ENCODE measurements at places on chromosomes 4 and X.

DNA sequence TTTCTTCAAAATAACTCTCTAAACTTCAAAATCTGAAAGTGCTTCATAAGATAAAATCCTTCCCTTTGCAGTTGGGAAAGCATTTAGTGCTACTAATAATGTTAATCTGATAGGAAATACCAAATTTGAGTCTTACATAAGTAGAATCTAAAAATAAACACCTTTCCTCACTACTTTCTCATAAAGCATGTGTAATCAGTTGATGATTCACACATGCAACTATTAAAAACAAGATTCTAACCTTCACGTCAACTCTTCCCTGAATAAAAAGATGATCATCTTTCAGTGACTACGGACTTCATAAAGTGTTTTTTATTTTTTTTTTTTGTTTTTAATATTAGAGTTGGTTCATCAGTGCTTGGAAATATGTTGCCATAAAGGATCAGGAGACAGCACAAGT lies 172.6 kb downstream of the ACTRT1 start:
- DNase-seq: no peak

- DNase-seq: no peak
These were observed at the start of gene MTTP for GRCh38 chr4:99574530-99575324. MTTP (plus strand) TSS chr4:99574824; CDS start chr4:99574910, 86 bp downstream.

- DNase-seq: no peak
These were observed 24.7 kb downstream of the MAGEC1 start for GRCh38 chrX:141928432-141928831.

DNA sequence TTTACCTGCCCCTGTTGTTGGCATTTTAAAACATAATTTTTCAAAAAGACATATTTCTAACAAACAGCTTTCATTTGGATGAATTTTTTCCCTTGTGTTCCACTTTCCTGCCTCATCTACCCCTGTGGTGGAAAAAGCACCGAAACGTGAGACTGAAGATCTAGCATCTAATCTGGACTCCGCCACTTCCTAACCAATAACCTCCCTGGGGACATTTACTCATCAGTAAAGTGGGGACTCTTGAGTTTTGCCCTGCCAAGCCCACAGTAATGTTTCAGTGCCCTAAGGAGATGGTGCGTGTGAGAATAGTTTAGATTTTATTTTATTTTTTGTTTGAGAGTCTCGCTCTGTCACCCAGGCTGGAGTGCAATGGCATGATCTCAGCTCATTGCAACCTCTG lies 56.7 kb downstream of the ADGRG2 start:
- no peak for DNase-seq

GRCh38 chr4:104906276-104906675 lies 240.4 kb upstream of the TET2 start:
- DNase-seq: no peak

DNA sequence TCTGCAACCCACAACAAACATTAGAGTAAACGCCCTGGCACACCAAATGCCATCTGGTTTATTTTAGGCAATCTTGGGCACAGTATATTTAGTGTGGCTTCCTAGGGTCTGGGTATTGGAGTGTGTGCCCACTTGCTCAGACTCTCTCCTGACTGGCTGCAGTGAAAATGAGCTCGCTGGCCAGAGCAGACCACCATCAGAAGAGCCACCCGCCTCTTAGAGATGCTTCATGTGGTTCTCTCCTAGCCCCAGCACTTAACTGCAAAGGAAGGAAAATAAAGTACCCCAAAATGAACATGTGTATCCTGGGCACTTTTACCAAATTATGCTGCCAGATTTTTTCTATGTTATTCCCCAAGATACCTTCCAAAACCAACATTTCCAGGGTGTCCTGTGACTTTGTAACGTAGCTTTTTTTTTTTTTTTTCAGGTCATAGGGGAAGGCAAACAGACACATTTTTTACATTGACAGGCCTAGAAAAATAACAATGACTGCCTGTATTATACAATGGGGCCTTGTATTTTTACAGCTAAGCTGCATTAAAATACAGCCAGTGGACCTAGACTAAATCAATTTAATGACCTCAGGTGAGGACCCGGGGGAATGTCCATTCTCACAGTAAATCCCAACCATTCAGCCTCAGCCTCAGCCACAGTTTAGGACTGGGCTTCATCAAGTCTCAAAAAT lies 193.7 kb downstream of the RASL11B start:
- no peak for DNase-seq

GRCh38 chr4:109990261-109991257 lies 77.9 kb downstream of the EGF start:
- DNase-seq: no peak

GRCh38 chr4:140661550-140661949 lies 92.8 kb upstream of the UCP1 start:
- no peak for DNase-seq

GRCh38 chrX:1582686-1583437 lies 8.5 kb upstream of the AKAP17A start:
- peak; percentile 27 for DNase-seq

GRCh38 chr4:124790471-124790870 lies 77.9 kb upstream of the ANKRD50 start:
- DNase-seq: no peak

DNA sequence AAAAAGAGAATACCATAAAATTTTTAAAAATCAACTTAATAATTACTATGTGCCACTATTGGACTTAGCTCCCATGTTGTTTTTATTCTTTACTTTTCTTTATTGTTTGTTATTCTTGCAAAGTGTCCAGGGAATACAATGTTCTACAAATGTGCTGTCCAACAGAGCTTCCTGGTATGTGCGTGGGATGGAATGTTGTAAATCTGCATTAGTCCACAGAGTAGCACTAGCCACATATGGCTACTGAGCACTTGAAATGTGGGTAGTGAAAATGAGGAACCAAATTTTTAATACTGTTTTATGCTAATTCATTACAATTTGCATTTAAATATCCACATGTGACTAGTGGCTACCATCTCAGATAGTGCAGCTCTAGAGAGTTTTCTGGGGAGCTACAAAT lies 14.3 kb upstream of the CORIN start:
- DNase-seq: no peak

DNA sequence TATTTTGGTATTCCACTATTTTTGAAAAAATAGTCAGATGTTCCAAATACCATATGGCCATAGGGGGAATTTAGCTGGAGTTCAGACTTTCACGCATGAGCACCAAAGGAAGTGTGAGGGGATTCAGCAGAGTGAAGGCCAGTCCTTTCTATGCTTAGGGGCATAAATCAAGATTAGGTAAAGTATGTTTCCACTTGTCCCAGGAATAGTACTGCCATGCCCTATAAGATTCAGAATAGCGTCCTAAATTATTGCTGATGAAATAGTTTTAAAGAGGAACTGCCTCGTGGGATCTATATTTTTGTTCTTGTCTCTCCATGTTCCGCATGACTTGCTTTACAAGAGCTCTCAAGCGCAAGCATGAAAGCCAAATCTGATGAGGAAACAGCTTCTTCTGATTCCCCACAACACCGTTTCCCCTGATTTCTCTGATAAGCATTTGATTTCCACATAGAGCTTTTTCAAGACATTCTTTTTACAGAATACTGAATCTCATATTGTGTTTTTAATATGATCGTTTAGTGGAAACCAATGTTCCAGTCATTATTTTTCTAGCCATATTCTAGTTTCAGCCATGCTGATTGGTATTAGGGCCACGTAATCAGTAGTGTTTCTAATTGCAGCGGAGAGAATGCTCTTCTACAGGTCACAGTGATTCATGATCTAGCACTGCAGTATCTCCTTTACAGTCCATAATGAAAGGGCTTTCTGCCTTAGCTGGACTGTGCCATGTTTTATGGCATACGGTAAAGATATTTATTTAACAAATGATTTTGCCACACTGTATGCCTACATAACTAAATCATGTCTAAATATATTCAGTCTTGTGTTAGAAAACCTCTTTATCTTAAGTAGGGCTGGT lies 492.3 kb downstream of the CENPC start:
- DNase-seq: no peak

DNA sequence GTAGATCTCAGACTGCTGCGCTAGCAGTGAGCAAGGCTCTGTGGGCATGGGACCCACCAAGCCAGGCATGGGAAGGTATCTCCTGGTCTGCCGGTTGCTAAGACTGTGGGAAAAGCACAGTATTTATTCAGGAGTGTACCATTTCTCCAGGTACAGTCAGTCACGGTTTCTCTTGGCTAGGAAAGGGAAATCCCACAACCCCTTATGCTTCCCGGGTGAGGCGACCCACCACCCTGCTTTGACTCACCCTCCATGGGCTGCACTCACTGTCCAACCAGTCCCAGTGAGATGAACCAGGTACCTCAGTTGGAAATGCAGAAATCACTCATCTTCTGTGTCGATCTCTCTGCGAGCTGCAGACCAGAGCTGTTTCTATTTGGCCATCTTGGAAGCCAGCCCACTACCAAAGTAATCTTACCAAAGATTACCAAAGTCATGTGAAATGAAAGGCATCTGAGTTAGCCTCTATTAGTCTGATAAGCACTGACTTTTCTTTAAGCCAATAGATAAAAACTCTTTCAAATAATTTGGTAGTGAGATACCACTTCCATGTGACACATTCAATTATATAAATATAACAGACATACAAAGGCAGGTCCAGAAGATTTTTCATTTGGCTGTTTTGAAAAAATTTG lies 8.5 kb upstream of the HTN1 start:
- DNase-seq: no peak
